ENCODE measurements at places on chromosomes 12 and 14. TPM values are rescaled to one million over a fixed set of nuclear protein-coding genes. Genes with fewer than 3 reads are reported as not detected.

Gene RIPK3
- not detected for total RNA-seq

Gene MUCL1
- not detected for total RNA-seq

Gene NEUROD4
- total RNA-seq: 0.62 TPM

Gene KERA
- not detected for total RNA-seq

Gene EFS
- 74.3 TPM for total RNA-seq

Gene SPTB
- 0.09 TPM for total RNA-seq

Gene CCDC38
- total RNA-seq: 0.12 TPM

Gene IL26
- not detected for total RNA-seq

Gene SERPINA12
- total RNA-seq: not detected

Gene SUSD6
- total RNA-seq: 9.2 TPM

Gene KRT6A
- not detected for total RNA-seq

Gene NCKAP5L
- 19.0 TPM for total RNA-seq

Gene KRT74
- not detected for total RNA-seq

Gene SIVA1
- total RNA-seq: 231 TPM

Gene KIF26A
- 40.2 TPM for total RNA-seq

Gene STAC3
- total RNA-seq: 5.1 TPM

Gene DNAJC22
- 0.39 TPM for total RNA-seq

Gene IL22
- not detected for total RNA-seq

Gene GDF3
- not detected for total RNA-seq

Gene FGD4
- 41.4 TPM for total RNA-seq

Gene NANOG
- total RNA-seq: not detected

Gene PLEKHD1
- not detected for total RNA-seq

Gene CD27
- total RNA-seq: 0.43 TPM

Gene RASSF9
- total RNA-seq: 0.06 TPM
